ENCODE measurements at places on chromosomes 1 and 21. TPM values are rescaled to one million over a fixed set of nuclear protein-coding genes. Genes with fewer than 3 reads are reported as not detected.

Gene CR1L
- not detected for total RNA-seq

Gene DMBX1
- total RNA-seq, result 0.10 TPM

Gene RAB25
- 0.81 TPM for total RNA-seq

Gene DDX20
- 12.0 TPM for total RNA-seq

Gene PCBP3
- total RNA-seq, result 3.8 TPM

Gene IQGAP3
- total RNA-seq, result 24.6 TPM

Gene DNALI1
- total RNA-seq, result not detected

Gene TCP10L
- total RNA-seq, result 0.38 TPM

Gene REG4
- 2.2 TPM for total RNA-seq

Gene OR2G6
- total RNA-seq, result not detected

Gene ARHGEF10L
- total RNA-seq, result not detected

Gene RNF223
- not detected for total RNA-seq

Gene MYOG
- not detected for total RNA-seq

Gene AADACL4
- not detected for total RNA-seq

Gene OR6K3
- total RNA-seq, result not detected

Gene DYNLT4
- 1.3 TPM for total RNA-seq

Gene PLPPR4
- total RNA-seq, result not detected

Gene VANGL2
- not detected for total RNA-seq

Gene TMEM200B
- 0.10 TPM for total RNA-seq

Gene TGFB2
- not detected for total RNA-seq

Gene PKLR
- not detected for total RNA-seq

Gene IGSF21
- total RNA-seq, result not detected

Gene KMO
- total RNA-seq, result not detected

Gene OR2L2
- total RNA-seq, result 0.08 TPM

Gene TSTD1
- total RNA-seq, result 60.7 TPM

Gene MTMR11
- 7.2 TPM for total RNA-seq

Gene EDARADD
- total RNA-seq, result 0.15 TPM

Gene CACNA1S
- total RNA-seq, result not detected

Gene ACTA1
- not detected for total RNA-seq

Gene SPRTN
- 11.0 TPM for total RNA-seq

Gene LEFTY1
- total RNA-seq, result not detected

Gene NECTIN4
- total RNA-seq, result not detected

Gene ZNF684
- total RNA-seq, result 3.9 TPM

Gene HTR1D
- not detected for total RNA-seq

Gene SERPINC1
- not detected for total RNA-seq

Gene PCNX2
- 29.5 TPM for total RNA-seq

Gene PODN
- total RNA-seq, result not detected

Gene LRRC8D
- 29.2 TPM for total RNA-seq

Gene EBNA1BP2
- total RNA-seq, result 31.7 TPM

Gene HSPA6
- total RNA-seq, result 0.10 TPM

Gene ZNF695
- total RNA-seq, result 0.48 TPM
